ENCODE measurements at places on chromosomes 1 and 21. TPM values are rescaled to one million over a fixed set of nuclear protein-coding genes. Genes with fewer than 3 reads are reported as not detected.

SRSF10 gene
- total RNA-seq, result 217 TPM

TAF12 gene
- total RNA-seq, result 28.7 TPM

FCRL6 gene
- total RNA-seq, result 0.16 TPM

OR2T29 gene
- not detected for total RNA-seq

PRAMEF8 gene
- total RNA-seq, result not detected

CRYBG2 gene
- total RNA-seq, result 1.6 TPM

TMEM82 gene
- total RNA-seq, result not detected

OLFML3 gene
- total RNA-seq, result 0.90 TPM

KCNK2 gene
- not detected for total RNA-seq

C1orf116 gene
- 0.21 TPM for total RNA-seq

DNA sequence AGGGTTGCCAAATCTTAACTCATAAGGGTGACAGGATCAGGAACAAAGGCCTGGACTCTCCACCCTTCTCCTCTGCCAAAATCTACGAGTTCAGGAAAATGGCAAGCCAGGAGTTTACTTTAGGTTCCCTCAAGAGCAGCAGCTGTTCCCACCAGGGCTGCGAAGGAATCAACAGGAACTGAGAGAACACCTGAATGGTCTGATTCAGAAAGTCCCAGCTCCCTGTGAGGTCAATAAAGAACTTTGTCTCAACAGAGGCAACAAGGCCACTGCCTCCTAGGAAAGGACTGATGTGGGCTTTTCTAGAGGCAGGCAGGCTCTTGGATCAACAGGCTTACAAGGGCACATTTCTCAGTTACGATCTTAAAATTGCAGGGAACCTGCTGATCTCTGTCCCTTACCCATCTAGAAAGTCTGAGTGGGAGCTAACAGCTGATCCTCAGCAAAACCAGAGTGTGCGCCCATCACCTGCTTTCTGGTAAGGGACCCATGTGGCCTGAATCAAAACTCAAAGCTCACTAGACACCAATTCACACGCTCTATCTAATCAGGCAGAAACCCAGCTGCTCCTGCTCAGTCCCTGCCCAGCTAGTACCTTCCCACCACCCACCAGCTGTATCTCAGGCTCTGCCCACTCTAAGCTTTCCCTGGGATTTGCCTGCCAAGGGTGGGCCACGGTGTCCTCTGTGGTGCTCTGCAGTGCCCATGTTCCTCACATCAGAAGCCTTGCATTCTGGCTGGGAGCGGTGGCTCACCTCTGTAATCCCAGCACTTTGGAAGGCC is 83.1 kb downstream of the CAPZB start:
- peak overlapping the region; percentile 71 for H3K27ac ChIP-seq
- DNase-seq, result no peak
- H3K4me1 ChIP-seq, result peaks cover 81% of the 10 kb centered on the region
- H3K4me3 ChIP-seq, result no peak overlapping the region

DNA sequence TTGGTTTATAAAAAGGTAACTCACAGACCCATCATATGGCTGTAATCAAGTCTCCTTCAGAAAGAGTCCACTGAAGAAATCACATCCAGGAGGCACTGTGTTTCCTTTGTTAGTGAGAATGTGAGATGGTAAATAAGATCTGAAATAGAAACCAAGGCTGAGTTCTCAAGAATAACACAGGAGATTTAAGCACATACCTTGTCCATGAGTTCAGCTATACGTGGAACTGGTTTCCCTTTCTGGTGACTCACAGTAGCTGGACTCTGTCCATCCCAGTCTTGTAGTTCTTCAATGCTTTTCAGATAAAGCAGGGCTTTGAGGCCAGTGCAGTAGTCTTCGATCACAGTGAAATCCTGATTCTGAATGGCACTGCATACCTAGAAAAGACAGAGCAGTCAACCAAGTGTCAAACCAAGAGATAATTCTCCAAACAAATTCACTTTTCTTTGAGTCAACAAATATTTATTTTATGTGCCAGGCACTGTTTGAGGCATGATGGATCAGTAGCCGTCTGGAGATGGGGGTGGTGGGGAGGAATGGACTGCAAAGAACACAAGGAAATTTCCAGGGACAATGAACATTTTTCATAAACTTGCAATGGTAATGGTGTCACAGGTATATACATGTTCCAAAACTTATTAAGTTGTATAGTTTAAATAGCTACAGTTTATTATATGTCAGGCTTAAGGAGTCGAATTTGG is 471.4 kb downstream of the PTBP2 start:
- H3K27ac ChIP-seq, result no peak overlapping the region
- H3K27me3 ChIP-seq, result no peaks in the 10 kb centered on the region
- no peak overlapping the region for H3K4me3 ChIP-seq
- DNase-seq, result no peak
- no peaks in the 10 kb centered on the region for H3K4me1 ChIP-seq

DNA sequence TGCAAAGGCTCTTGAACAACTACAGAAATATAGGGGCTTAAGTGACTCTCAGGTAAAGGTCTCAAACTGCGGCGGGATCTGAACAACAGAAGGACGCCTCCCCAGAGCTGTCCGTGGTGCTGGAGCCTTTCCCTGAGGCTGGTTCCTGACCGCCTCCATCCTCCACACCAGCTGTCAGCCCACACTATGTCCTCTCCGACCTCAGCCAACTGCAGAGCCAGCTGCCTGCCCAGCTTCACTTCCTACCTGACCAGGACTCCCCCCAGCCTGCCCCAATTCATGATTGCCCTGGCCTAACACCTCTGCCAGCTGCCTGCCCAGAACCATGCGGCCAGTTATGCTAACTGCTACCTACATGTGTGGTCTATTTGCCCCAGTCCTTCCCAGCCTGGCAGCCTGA is 63.6 kb upstream of the ZC3H12A start:
- H3K27ac ChIP-seq, result no peak overlapping the region
- peaks cover 7% of the 10 kb centered on the region for H3K27me3 ChIP-seq
- no peaks in the 10 kb centered on the region for H3K36me3 ChIP-seq
- H3K4me3 ChIP-seq, result no peak overlapping the region
- no peak for DNase-seq

DNA sequence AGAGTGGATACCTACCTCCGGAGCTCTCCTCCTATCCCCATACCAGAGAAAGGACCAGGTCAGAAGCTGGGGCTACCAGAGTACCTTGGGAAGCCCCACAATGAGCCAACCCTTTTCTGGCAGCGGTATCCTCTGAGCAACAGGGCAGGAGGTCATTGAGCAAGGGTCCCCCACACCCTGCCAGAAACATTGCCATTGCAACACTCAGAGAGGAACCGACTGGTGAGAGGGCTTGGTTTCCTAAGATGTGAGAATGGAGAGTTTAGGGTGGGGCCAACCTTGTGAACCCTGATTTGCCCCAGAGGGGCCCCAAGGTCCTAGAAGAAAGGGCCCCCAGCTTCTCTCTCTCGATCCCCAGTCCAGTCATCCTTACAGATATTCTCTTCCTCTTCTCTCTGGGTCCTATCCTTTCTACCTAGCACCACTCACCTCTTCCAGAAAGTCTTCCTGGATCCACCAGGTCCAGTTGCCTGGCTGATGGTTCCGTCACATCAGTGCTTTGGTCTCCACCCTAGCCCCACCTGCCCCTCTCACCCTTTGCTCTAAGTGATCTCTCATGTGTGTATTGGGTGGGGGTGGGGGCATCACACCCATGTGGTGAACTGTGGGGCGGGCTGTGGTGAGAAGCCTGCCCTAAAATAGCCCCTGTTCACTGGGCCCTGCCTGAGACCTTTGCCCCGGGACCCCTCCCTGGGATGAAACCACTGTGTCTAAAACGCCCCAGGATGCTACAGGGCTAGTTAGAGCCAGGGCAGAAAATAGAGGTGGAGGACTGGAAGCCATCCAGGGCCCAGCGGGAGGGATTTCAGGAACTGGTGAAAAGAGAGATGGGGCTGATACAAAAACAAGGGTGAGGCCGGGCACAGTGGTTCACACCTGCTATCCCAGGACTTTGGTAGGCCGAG is 8.7 kb downstream of the FGR start:
- H3K27me3 ChIP-seq, result no peaks in the 10 kb centered on the region
- H3K36me3 ChIP-seq, result no peaks in the 10 kb centered on the region
- peak overlapping the region; percentile 13 for H3K4me3 ChIP-seq

Data from activated T-cell treated with anti-CD3 and anti-CD28 coated beads, Interleukin-2, amount 50 U/mL, for 72 hours (primary cell).